Ovary (tissue), 10 donors: ENCODE measurements at places on chromosomes 3 and 15. TPM values are rescaled to one million over a fixed set of nuclear protein-coding genes. Genes with fewer than 3 reads are reported as not detected.

GRCh38 chr3:149411583-149411982, 34.1 kb upstream of the TM4SF1 start:
- DNase-seq: no peak

- DNase-seq: peak; percentile 55
Observed at GRCh38 chr3:11367143-11367693, 95.0 kb downstream of the ATG7 start.

Gene EIF1B
- polyA plus RNA-seq: 99.1 TPM

Gene ELL3
- 4.9 TPM for polyA plus RNA-seq

GRCh38 chr15:88915354-88915753, 2.2 kb upstream of the MFGE8 start:
- DNase-seq: no peak

GRCh38 chr3:179504371-179504770, 53.1 kb upstream of the GNB4 start:
- no peak for DNase-seq
